CD4-positive, CD25-positive, alpha-beta regulatory T cell (primary cell): ENCODE measurements at places on chromosomes 13 and 19.

- no peaks in the 10 kb centered on the region for H3K27me3 ChIP-seq
- peak; percentile 40 for DNase-seq
- H3K4me3 ChIP-seq, result no peak overlapping the region
- H3K4me1 ChIP-seq, result no peaks in the 10 kb centered on the region
- no peak overlapping the region for H3K27ac ChIP-seq
- H3K36me3 ChIP-seq, result no peaks in the 10 kb centered on the region
Observed at GRCh38 chr19:52343548-52343947, 7.5 kb downstream of the ZNF610 start.

DNA sequence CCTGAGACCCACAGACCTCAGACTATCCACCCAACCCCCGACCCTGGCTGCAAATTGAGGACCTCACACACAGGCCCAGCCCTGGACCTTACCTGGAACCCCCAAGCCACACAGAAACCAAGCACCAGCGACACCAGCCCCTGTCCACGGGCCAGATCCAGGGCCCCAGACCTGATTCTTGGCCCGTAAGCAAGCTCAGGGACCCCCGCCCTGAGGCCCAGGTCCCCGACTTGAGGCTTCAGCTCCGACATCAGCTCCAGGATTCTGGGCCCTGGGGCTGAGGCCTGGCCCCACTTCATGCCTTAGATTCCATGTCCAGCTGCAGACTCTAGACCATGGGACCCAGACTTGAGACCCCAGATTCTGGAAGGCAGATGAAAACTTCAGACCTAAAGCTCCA is 6.3 kb downstream of the TTYH1 start:
- no peak overlapping the region for H3K27ac ChIP-seq
- peaks cover 5% of the 10 kb centered on the region for H3K27me3 ChIP-seq
- no peak for DNase-seq

DNA sequence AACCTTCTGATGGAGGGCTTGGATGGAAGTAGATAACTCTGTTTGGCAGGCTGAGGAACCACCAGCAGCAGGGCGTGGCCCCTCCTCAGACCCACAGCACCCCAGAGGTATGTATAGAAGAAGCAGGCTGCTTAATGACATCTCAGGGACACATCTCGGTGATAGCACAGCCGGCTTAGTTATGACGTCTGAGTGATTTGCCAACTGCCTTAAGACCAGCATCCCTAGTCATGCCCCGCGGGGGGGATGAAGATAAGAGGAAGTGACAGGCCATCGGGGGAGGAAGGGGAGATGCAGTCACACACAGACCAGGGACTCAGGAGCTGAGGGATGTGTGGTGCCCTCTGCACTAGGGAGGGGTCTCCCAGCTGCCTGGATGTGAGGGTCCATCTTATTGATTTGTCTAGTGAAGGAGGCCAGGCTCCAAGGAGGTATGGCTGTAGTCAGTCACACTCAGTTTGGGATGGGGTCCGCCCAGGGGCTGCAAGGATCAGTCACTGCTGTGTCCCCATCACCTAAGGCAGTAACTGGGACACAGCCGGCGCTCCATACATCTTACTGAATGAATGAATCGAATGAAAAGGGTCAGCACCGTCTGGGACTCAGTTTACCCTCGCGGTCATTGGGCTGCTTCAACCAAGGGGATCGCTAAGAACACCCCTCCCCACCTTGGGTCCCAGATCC is 19.2 kb upstream of the ERCC1 start:
- H3K27ac ChIP-seq, result peak overlapping the region; percentile 81
- no peaks in the 10 kb centered on the region for H3K36me3 ChIP-seq
- H3K27me3 ChIP-seq, result no peaks in the 10 kb centered on the region
- H3K4me3 ChIP-seq, result peak overlapping the region; percentile 33

DNA sequence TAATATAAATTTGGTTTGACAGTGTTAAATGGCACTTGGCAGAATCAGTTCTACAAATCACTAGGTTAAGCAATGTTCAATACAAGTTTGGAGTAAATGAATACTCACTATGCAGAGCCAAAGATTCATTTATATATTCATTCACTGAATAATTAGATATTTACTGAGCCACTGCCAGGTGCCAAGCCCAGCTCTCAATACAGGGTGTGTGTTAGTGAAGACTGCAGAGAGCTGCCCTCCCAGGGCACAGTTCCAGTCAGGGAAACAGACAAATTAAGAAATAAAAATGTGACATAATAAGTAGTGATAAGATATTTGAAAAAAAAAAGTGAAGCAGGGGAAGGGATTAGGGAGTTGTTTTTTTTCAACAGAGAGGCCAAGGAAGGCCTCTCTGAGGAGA is 411.7 kb downstream of the KCNRG start:
- no peaks in the 10 kb centered on the region for H3K4me1 ChIP-seq
- H3K4me3 ChIP-seq, result no peak overlapping the region
- no peaks in the 10 kb centered on the region for H3K36me3 ChIP-seq
- no peak overlapping the region for H3K27ac ChIP-seq

- H3K4me3 ChIP-seq, result no peak overlapping the region
- no peak for DNase-seq
- H3K36me3 ChIP-seq, result no peaks in the 10 kb centered on the region
- no peak overlapping the region for H3K27ac ChIP-seq
- H3K4me1 ChIP-seq, result peaks cover 22% of the 10 kb centered on the region
Observed at GRCh38 chr13:67227131-67227983, 2.8 kb downstream of the PCDH9 start.

DNA sequence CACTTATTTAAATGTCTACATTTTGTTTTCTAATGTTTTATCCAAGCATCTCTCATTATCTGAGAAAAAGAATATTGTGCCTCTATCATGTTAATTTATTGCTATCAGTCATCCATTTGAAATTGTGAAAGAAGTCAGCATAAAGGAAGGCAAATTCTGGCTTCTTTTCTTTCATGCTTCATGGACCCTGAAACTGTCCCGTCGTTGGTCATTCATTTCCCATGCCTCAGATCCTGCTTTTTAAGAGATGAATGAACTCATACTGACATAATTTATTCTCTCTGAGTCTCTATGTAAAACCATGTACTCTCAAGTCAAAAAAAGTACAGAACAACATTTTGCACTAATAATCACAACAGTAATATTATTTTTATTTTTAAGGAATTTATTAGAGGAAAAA is 2512.0 kb downstream of the PCDH9 start:
- no peaks in the 10 kb centered on the region for H3K4me1 ChIP-seq
- H3K27ac ChIP-seq, result no peak overlapping the region
- no peaks in the 10 kb centered on the region for H3K27me3 ChIP-seq
- no peak for DNase-seq
- no peaks in the 10 kb centered on the region for H3K36me3 ChIP-seq
- no peak overlapping the region for H3K4me3 ChIP-seq

GRCh38 chr13:102089177-102089576 is 312.7 kb downstream of the FGF14 start:
- H3K27me3 ChIP-seq, result no peaks in the 10 kb centered on the region
- H3K27ac ChIP-seq, result no peak overlapping the region
- no peaks in the 10 kb centered on the region for H3K36me3 ChIP-seq
- no peaks in the 10 kb centered on the region for H3K4me1 ChIP-seq
- H3K4me3 ChIP-seq, result no peak overlapping the region

DNA sequence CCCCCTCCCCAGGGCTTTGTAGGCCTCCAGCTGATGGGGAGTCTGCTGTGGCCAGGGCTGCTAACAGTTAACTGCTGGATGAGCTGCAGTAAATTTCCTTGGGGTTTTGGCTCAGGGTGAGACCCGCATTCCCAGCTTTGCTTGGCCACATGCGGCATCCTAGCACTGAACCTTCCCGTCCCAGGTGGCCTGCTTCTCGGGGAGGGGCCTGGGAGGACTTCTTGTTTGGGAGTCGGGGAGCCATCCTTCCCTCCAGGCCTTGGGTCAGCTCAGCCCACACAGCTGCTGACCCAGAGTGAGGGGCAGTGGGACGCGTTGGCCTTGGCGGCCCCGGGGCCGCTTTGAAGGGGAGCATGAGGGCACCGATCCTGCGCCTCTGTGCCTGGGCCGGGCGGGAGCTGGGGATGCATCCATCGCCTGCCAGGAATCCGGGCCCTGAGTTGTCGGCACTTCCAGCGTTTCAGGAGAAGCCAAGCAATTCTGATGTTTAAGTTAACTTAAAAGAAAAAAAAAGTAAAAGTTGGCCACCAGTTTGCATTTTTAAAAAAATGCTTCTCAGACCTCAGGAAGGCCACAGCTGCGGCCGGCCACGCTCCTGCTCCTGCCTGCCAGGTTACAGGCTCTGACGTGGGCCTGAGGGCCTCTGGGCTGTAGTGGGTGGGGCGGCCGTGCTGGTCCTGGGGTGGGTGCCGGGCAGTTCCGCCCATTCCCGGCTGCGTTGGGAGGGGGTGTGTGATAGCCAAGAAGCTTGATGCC is 27.7 kb downstream of the CRTC1 start:
- peaks cover 7% of the 10 kb centered on the region for H3K4me1 ChIP-seq
- DNase-seq, result no peak
- H3K4me3 ChIP-seq, result no peak overlapping the region
- no peaks in the 10 kb centered on the region for H3K27me3 ChIP-seq
- H3K27ac ChIP-seq, result no peak overlapping the region

GRCh38 chr13:106099765-106100164 is 435.7 kb downstream of the EFNB2 start:
- H3K27me3 ChIP-seq, result no peaks in the 10 kb centered on the region
- H3K4me1 ChIP-seq, result no peaks in the 10 kb centered on the region
- DNase-seq, result no peak
